Naive thymus-derived CD8-positive, alpha-beta T cell (primary cell): ENCODE measurements at places on chromosomes 13 and 19.
A peak's percentile ranks its signal among the peaks of the same experiment; 100 is the strongest.

GRCh38 chr19:32188921-32189320 is 156.5 kb upstream of the ZNF507 start:
- no peaks in the 10 kb centered on the region for H3K36me3 ChIP-seq
- no peak for DNase-seq
- H3K27ac ChIP-seq, result no peak overlapping the region
- H3K27me3 ChIP-seq, result peaks cover 4% of the 10 kb centered on the region

DNA sequence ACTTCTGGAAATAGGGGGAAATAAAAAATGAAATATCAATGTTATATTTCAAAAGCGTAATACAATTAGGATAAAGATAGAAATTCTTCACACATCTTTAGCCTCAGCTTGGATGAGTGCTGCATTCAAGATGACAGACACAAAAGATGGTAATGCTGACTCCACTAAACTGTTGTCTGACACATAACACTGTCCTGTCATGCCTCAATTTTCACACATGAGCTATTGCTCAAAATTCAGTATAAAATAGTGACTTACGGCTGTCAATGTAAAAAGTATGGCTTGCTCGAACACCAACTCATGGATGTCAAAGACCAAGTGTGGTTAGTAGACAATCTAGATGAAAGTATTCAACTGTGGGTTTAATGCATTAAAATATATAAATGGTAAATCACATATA is 94.5 kb downstream of the KLF12 start:
- peaks cover 5% of the 10 kb centered on the region for H3K36me3 ChIP-seq
- DNase-seq, result no peak
- H3K27ac ChIP-seq, result no peak overlapping the region

- no peak overlapping the region for H3K27ac ChIP-seq
- H3K4me3 ChIP-seq, result no peak overlapping the region
- H3K36me3 ChIP-seq, result no peaks in the 10 kb centered on the region
- H3K4me1 ChIP-seq, result no peaks in the 10 kb centered on the region
Observed at GRCh38 chr13:62931853-62932252, 1516.2 kb upstream of the PCDH20 start.

GRCh38 chr19:58398545-58398944 is 3.1 kb downstream of the RNF225 start:
- H3K27me3 ChIP-seq, result peaks cover 13% of the 10 kb centered on the region
- peaks cover 18% of the 10 kb centered on the region for H3K4me1 ChIP-seq
- no peak overlapping the region for H3K27ac ChIP-seq
- H3K36me3 ChIP-seq, result no peaks in the 10 kb centered on the region
- DNase-seq, result no peak

- H3K4me1 ChIP-seq, result peaks cover 65% of the 10 kb centered on the region
- H3K36me3 ChIP-seq, result no peaks in the 10 kb centered on the region
- no peak overlapping the region for H3K27ac ChIP-seq
- peak overlapping the region; percentile 64 for H3K4me3 ChIP-seq
- no peak for DNase-seq
- H3K27me3 ChIP-seq, result peaks cover 10% of the 10 kb centered on the region
Observed at GRCh38 chr19:45472563-45473366, 5.0 kb downstream of the FOSB start.

GRCh38 chr13:110458017-110458416 is 103.5 kb downstream of the RAB20 start:
- H3K27me3 ChIP-seq, result peaks cover 35% of the 10 kb centered on the region
- H3K36me3 ChIP-seq, result no peaks in the 10 kb centered on the region
- DNase-seq, result no peak
- H3K27ac ChIP-seq, result no peak overlapping the region
- no peak overlapping the region for H3K4me3 ChIP-seq
- H3K4me1 ChIP-seq, result peaks cover 6% of the 10 kb centered on the region

DNA sequence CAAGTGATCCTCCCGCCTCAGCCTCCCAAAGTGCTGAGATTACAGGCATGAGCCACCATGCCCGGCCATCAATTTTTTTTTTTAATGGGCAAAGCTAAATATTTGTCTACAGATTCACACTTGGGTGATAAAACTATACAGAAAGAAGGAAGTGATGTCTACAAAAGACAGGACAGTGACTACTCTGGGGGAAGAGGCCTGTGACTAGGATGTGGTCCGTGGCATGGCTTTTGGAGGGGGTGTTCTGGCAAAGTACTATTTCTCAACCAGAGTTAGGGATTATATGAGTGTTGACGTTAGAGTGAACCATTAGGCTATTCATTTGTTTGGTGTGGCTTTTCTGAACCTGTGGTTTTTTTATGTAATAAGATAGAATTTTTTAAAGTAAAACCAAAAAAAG is 42.7 kb downstream of the INSR start:
- H3K27me3 ChIP-seq, result no peaks in the 10 kb centered on the region
- no peak overlapping the region for H3K27ac ChIP-seq
- H3K36me3 ChIP-seq, result peaks cover 2% of the 10 kb centered on the region
- DNase-seq, result no peak

DNA sequence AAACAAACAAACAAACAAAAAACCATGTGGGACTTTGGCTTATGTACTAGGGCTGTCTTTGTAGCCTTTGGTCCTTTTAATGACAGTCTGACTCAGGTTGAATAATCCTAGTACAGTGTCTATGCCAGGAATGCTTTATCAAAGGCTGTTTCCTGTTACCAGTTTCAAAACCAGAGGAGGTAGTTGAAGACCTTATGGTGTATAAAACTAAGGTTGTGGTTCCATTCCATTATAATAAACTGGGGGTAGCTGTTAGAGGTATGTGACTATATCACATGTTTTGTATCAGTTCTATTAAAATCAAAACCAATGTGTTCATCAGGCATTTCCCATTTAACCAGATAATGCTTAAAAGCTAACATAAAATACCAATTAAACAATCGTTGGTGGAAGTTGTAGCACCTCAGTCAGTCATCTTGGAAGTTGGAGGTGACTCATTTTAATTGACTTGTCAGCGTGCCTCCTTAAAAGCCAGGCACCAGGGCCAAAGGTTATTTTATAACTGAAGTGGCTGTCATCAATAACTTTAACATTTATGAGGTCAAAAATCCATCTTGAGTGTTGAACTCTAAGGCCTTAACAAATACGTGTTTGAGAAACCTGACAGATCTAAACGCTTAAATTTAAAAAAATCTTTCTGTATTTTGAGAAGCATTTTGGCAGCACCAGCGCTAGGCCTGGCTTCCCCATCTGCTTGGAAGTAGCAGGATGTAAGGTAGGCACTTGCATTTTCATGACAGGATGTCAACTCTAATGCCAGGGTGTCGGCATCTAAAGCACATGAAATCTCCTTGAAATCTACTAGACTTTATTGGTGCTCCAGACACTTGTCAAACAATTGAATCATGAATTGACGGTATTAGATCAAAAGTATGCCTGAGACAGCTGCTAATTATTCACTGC is 162.5 kb downstream of the LMO7 start:
- H3K27me3 ChIP-seq, result no peaks in the 10 kb centered on the region
- H3K36me3 ChIP-seq, result peaks cover 45% of the 10 kb centered on the region
- no peak for DNase-seq

- no peaks in the 10 kb centered on the region for H3K27me3 ChIP-seq
- no peak overlapping the region for H3K27ac ChIP-seq
- DNase-seq, result no peak
- no peaks in the 10 kb centered on the region for H3K36me3 ChIP-seq
- peak overlapping the region; percentile 15 for H3K4me3 ChIP-seq
- peaks cover 14% of the 10 kb centered on the region for H3K4me1 ChIP-seq
Observed at GRCh38 chr13:40682449-40683240, 16.2 kb upstream of the FOXO1 start.

- H3K27me3 ChIP-seq, result no peaks in the 10 kb centered on the region
- DNase-seq, result no peak
- peak overlapping the region; percentile 79 for H3K4me3 ChIP-seq
- H3K27ac ChIP-seq, result peak overlapping the region; percentile 98
Observed at GRCh38 chr19:39405261-39405957, 1.2 kb upstream of the ZFP36 start.

DNA sequence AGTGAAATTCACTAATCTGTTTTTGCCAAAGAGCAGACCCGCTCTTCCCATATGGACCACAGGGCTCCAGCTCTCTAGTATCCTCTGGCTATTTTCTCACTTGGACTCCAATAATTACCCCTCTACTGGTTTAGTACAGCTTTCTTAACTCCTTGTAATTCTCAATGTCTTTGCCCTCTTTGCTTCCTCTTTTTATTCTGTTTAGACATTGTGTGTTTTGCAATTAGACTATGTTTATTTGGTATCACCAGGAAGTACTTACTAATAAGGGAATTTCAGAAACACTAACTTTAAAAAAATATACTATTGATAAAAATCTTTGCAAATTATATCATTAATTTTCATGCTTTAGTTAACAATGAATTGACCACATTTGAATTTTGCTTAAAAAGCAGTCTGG is 111.6 kb upstream of the OBI1 start:
- no peak overlapping the region for H3K4me3 ChIP-seq
- H3K36me3 ChIP-seq, result no peaks in the 10 kb centered on the region
- H3K27ac ChIP-seq, result no peak overlapping the region
- no peak for DNase-seq

DNA sequence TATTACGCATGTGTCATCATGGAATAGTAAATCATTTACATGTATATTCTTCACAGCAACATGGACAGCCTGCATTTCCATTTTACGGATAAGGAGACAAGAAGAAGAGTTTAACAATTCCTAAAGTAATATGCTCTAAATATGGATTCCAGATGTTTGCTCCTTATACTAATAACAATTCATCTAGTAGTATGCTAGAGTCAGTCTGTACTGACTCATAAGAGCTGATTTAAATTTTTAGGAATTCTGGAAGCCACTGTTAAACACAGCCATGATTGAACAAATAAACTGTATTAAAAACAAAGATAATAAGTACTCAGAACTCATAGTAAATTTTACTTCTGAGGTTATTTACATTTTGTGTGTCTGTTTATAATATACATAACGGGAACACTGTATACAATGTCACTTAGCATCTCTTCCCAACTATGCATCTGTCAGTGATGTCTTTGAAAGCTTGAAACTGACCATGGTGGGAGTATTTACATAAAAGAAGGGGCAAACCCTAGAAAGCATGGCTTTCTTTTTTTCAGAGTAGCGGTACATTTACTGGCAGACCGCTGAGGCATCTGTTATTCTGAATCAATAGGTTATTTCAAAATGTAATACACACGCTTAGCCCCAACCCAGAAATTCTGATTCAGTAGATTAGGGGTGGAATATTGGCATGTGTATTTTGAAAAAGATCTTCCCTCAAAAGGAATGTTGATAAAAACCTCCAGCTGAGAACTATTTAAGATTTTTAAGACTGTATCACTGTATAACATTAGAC is 12.9 kb downstream of the ZC3H13 start:
- peaks cover 13% of the 10 kb centered on the region for H3K4me1 ChIP-seq
- H3K4me3 ChIP-seq, result no peak overlapping the region
- no peaks in the 10 kb centered on the region for H3K27me3 ChIP-seq
- H3K27ac ChIP-seq, result no peak overlapping the region
- no peak for DNase-seq

- H3K27ac ChIP-seq, result no peak overlapping the region
- DNase-seq, result no peak
- H3K36me3 ChIP-seq, result peaks cover 11% of the 10 kb centered on the region
- H3K4me1 ChIP-seq, result peaks cover 47% of the 10 kb centered on the region
Observed at GRCh38 chr13:41196620-41197019, 2.3 kb upstream of the KBTBD7 start.
